Activated naive CD4-positive, alpha-beta T cell treated with anti-CD3 and anti-CD28 coated beads, Interleukin-2, amount 50 U/mL, for 72 hours (primary cell): ENCODE measurements at places on chromosomes 11 and 22.

DNA sequence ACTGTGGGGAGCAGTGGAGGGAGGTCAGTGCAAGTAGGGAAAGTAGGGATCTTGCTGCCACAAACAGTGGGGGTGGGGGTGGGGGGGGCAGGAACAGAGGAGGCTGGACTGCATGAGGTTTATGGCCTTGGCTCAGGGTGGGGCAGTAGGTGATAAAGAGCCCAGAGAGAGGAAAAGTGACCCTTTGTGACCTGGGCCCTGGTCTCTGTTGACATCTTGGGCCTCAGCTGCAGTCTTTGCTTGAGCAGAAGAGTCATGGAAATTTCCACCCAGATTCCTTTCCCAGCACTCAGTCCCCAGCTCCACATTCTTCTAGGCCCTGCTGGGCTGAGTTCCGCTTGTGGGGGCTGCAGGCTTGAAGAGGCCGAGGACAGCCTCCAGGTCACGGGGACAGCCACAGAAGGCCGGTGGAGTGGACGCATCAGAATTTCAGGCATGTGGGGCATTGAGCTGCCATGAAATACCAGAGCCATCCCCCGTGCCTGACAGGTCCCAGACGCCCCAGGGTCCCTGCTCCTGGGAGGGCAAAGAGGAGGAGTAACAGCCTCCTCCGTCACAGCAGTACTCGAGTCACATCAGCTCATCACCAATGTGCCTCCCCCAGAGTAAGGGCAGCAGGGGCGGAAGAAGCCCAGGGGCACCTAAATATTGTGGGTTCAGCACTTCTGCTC lies 9.7 kb upstream of the MALAT1 start:
- no peak for DNase-seq

GRCh38 chr11:116835042-116835772 lies 2.2 kb downstream of the APOA1 start:
- DNase-seq = no peak

DNA sequence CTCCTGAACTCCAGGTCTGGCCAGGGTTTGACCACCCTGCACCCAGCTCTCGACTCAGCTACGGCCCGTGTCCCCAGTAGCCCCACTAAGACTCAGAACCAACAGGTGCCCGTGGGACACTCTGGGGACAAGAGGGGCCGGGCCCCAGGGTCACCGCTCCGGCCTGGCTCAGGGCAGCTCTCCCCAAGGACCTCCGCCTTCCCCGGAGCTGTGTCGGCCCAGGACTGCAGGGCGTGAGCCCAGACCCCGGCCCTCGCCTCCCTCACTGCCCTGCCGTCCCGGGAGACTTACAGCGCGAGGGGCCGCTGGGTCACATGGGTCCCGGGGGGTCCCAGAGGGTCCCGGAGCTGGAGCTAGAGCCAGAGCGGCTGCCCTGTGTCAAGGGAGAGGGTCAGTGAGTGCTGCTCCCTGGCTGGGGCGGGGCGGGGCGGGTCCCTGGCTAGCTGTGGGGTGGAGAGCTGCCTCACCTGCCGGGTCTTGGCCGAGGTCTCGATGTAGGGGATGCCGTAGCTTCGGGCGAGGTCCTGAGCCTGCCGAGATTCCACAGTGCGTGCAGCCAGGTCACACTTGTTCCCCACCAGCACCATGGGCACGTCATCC lies 2.3 kb downstream of the HRAS start:
- no peak for DNase-seq

GRCh38 chr11:116838321-116839084 lies 1.1 kb upstream of the APOA1 start:
- no peak for DNase-seq

GRCh38 chr11:17257196-17257595 lies 19.3 kb upstream of the NUCB2 start:
- no peak for DNase-seq

DNA sequence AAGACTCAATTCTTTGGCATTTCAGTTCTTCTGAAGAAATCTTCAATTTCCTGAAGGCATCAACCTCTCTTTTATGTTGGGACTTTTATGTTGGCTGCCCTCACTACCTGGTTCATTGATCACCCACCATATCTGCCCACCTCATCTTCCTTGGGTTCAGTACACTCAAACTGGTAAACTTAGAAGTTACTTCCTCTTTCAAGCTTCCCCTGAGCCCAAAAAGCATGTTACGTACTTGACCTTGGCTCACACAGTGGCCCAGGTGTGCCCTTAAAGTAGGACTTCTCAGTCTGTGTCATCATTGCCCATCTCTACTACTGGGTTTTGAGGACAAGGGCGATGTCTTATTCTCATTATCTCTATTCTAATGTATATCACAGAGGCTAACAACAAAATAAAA lies 86.1 kb downstream of the GRIA4 start:
- no peak for DNase-seq

GRCh38 chr11:81253244-81253643 lies 1480.4 kb downstream of the FAM181B start:
- no peak for DNase-seq

DNA sequence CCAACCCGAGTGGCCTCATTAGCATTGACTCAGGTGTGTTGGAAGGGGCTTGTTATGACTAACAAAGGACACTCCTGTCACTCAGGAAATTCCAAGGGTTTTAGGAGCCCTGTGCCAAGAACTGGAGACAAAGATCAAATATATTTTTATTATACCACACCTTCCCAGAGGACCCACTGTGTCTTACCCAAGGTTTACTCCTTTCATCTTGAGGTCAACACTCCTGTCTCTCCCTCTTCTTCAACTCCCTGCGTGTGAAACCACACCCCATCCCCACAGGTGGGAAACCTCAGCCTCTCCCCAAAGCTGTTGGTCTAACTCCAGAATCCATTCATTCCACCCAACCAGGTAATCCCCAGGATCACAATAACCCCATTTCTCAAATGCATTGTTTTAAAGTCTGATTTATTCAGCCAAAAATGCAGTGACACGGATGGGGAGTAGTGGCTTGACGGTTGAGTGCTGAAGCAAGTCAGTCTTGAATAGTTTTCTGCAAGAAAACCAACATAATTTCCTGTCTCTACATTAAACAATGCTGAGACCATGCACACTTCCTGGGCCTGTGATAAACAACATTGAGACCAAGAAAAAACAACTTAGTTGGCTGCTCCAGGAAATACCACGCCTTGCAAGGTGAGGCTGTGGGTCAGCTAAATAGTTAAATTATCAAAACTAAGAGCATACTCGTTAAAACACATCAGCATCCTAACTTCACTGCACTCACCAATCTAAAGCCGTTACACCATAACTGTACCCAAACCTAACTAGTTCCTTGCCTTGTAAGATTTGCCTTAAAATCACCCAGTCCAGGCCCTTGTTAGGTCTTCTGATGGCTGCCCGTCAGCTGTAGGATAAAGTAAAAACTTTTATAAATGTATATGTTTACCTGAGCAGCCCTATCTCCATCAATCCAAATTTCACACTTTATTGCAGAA lies 38.5 kb upstream of the SPON1 start:
- DNase-seq = no peak

- no peak for DNase-seq
These were observed 10.9 kb upstream of the GAL start for GRCh38 chr11:68673306-68673945.

- DNase-seq = no peak
These were observed 12.3 kb downstream of the MYO7A start for GRCh38 chr11:77140231-77140851.

- DNase-seq = no peak
These were observed 49.1 kb downstream of the C11orf91 start for GRCh38 chr11:33651555-33651954.

DNA sequence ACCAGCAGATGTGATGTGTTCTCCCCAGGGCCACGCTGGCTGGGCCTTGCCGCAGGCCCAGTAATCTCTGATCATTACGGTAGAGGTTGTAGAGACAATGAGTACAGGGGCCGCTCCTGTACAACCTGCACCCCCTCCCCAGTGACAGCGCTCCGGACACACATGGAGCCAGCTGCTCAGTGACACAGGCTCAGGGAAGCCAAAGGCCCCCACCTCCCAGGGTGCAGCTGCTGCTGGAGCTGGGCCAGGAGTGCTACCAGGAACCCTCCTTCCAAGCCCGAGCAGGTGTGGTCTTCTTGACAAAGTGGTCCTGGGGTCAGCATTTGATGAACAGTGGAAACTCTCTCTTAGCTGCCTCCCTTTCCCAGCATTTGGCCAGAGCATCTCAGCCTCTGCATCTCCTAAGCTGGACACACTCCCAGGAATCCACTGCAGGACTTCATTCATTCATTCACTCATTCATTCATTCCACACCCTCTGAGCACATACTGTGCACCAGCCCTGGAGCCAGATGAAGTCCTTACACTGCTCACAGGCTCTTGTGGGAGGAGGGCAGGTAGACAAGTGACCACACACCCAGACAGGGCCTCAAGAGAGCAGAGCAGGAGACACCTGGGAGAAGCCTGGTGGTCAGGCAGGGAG lies 49.6 kb upstream of the MPEG1 start:
- no peak for DNase-seq

DNA sequence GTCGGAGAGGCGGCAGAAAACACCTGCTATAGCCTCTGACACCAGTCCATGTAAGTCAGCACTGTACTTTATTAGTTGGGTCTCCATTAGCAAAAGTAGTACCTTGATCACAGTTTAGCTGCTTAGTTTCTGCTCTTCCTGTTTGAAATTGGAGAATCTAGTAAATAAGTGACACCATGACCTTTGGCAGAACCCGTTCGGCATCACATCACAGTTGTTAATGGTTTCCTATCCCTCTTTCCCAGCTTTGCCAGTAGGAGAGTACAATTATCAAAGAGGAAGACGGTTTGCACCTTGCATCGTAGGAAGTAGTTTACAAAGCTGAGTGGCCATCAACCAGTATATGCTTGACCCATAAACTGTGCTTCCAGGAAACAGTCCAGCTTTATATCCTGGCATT lies 101.8 kb downstream of the TRIM44 start:
- no peak for DNase-seq

DNA sequence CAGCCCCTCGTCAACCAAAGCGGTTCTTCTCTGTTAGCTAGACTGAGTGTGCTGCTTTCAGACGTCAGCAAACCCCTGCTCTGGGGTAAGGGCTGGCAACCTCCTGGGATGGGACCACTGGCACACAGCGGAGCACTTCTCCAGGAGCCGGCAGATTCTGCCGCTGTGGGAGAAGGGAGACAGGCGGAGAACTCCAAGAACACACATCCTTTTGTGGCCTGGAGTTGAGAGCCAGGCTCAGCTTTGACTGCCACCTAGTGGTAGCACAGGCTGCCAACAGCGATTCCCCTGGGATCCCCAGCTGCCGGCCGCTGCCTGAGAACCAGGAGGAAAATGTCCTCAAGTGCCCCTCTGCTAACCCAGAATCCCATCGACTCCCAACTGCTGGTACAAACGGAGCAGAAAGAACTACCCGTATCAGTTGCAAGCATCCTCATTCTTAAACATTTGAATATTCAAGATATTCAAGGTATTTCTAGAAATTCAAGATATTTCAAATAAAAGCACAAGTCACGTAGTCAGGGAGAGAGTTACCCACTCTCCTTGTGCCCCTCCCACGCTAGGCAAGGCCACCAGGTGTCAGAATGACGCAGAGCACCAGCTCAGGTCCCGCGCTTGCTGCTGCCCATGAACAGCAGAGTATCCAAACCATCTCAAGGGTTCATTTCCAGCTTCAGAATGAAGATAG lies 4.9 kb downstream of the LTO1 start:
- DNase-seq = no peak

DNA sequence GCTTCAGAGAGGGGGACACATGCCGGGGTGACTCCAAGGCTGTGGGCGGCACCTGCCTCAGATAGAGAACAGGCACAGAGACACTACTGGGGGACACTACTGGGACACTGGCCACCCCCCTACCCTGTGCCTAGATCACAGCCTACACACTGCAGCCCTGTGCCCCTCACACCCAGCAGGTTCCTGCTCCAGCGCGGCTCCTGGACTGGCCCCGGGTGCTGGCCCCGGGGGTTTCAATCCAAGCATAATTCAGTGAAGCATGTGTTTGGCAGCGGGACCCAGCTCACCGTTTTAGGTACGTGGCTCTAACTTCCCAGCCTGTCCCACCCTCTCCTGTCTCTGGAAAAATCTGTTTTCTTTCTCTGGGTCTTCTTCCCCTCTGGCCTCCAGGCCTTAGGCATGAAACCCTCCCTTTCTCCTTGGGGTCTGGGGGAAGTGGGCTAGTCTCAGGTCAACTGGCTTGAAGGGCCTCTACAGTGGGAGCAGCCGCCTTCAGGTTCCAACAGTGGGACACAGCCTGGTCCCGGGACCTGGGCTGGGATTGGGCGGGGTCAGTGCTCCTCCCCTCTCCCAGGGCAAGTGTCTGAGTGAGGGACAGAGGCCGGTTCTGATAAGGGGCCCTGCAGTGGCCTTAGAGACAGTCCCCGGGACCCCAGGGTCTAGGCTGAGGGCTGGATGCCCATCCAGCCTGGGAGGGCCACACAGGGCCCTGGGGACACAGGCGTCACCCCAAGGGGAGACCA lies 98.8 kb downstream of the CRYBB2 start:
- no peak for DNase-seq

GRCh38 chr11:116511684-116512083 lies 261.1 kb downstream of the BUD13 start:
- DNase-seq = no peak

- DNase-seq = peak; percentile 34
These were observed 28.1 kb upstream of the MUC5AC start for GRCh38 chr11:1129611-1130160.

DNA sequence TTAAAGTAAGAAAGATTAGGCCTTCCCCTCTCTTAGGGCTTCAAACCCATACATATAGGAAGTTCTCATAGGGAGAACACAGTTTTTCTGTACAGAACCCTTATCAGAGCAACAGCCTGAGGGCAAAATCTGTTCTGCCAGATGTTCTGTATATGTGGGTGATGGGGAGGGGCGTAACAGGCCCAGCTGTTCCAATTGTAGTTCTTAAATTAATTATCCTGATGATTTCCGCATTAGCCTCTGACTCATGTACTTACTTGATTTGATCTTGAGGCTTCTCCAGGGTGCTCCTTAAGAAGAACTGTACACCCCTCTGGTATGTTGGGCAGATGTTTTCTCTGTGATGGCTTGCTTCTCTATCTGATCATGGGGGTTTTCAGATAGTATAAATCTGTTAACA lies 123.1 kb upstream of the C11orf87 start:
- DNase-seq = no peak

GRCh38 chr22:44925465-44926123 lies 84.2 kb downstream of the PHF21B start:
- DNase-seq = no peak

DNA sequence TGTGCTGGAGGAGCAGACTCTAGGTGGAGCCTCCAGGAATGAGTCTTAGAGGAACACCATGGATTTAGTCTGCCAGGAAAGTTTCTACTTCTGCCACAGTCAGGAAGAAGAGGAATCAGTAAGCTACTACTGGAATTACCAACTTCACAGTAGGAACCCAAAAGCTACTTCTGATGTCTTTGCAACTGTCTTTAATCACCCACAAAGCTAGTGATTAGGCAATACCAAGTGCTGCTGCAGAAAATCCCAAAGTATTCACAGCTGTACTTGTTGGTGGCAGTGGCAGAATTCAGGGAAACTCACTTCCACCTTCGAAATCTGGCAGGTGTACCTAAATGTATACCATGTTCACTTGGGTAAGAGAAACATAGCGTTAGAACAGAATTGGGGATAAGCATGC lies 264.5 kb upstream of the SORL1-AS1 start:
- no peak for DNase-seq

GRCh38 chr22:38320605-38321402 lies 3.6 kb upstream of the CSNK1E start:
- DNase-seq = no peak

GRCh38 chr22:48199667-48200066 lies 1437.2 kb downstream of the TBC1D22A start:
- DNase-seq = no peak
